ENCODE measurements at places on chromosomes 16 and 17.
A peak's percentile ranks its signal among the peaks of the same experiment; 100 is the strongest.

DNA sequence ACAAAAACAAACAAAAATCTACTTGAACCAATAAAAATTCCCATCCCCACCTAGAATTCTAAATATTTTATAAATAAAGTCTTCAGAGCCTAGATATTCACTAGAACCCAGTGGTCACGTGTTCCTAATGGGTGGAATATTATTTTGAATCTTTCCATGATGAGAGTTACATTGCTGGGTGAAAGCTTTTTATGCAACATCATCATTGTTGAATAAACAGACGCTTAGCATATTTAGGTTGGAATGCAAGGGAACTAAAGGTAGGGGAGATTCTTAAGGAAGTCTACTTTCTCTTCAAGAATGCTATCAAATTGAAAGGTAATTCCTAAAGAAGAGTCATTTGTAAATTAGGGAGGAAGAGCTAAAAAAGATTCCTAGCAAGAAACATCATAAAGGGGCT lies 723.1 kb downstream of the WWOX start:
- no peak for DNase-seq

DNA sequence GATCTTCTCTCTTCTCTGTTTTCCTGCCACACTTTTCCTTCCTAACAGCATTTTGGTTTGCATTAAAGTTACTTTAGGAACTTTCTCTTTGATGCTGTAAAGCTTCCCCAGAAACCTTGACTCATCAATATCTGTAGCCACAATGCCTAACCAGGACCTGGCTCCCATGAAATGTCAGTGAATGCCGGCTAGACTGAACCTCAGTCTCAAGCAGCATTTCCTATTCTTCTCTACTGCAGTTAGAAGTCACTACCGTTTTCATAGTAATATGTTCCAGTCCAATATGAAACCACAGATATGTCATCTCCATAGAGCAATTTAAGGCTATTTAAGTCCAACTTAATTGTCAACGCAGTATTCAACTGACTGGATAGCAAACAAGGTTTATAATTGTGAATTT lies 28.9 kb downstream of the ITFG1 start:
- no peak for DNase-seq

DNA sequence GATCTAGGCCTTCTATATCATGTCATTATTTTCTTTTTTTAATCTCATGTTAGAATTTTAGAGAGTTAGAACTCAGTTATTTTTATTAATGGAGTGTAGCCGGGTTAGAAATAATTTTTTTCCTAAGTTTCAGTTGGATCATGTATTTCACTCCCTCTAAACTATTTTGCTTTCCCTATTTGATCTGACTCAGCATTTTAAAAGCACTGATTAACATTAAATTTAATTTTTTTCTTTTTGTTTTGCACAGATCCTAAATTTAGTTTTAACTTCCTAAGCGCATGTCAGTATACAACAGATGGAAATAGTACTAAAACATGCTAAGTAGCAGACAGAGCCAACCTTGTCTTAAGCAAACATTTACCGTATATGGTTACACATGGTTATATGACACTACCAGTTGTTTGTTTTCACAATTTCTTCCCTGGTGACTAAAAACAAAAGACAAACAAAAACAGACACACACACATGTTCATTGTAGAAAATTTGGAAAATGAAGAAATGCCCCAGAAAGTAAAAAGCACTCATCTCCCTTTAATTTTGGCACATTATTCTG lies 33.6 kb upstream of the RAB11FIP4 start:
- DNase-seq = no peak

DNA sequence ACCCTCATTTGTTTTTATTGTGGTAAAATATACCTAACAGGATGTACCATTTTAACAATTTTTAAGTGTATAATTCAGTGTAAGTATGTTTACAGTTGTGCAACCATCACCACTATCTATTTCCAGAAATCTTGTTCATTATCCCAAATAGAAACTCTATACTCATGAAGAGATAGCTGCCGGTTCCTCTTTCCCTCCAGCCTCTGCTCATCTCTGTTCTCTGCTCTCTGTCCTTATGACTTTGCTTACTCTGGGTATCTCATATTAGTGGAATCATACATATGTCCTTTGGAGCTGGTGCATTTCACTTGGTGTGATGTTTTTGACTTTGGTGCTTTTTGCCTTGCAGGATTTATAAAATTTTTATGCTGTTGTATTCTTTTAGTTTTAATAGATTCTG lies 19.4 kb downstream of the CYLD start:
- DNase-seq = no peak

GRCh38 chr16:4328046-4328781 lies 12.3 kb downstream of the GLIS2 start:
- peak; percentile 58 for DNase-seq

GRCh38 chr16:84053237-84053636 lies 10.6 kb upstream of the SLC38A8 start:
- DNase-seq = no peak

DNA sequence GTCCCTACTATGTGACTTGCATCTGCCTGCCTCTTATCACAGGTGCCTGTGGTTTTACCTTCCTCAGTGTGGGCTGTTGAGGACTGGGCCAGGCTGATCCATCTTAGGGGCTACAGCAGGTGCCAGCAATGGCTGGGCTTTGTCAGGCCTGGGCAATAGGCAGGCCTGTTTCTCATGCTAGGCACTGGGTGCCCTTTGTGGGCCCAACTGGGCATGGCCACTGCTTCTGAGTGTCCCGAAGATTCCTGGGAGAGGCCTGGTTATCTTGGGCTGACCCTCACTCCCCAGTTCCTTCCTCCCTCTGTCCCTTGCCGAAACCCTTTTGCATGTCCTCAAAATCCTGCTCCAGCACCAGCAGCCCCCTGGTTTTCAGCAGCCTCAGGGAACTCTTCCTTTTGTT lies 1024.9 kb downstream of the KCNJ18 start:
- no peak for DNase-seq

DNA sequence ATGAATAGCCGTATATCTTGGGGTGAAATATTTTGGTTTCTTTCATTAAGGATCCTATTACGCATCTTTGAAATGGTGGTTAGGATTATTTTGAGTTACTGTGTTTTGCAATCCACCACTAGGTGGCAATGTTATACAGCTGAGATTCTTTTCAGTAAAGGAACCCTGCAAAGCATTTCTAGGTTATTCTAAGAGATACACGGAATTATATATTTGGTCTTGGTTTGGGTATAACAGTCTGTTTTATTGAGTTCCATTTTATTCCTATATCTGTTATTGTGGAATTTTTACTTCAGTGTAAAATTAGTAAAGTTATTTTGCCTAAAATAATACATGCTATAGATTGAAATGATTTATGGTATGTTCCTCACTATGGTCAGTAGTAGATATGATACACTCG lies 62.9 kb upstream of the CPHXL start:
- DNase-seq = peak; percentile 52

GRCh38 chr16:85002099-85002541 lies 9.2 kb downstream of the ZDHHC7 start:
- DNase-seq = no peak

DNA sequence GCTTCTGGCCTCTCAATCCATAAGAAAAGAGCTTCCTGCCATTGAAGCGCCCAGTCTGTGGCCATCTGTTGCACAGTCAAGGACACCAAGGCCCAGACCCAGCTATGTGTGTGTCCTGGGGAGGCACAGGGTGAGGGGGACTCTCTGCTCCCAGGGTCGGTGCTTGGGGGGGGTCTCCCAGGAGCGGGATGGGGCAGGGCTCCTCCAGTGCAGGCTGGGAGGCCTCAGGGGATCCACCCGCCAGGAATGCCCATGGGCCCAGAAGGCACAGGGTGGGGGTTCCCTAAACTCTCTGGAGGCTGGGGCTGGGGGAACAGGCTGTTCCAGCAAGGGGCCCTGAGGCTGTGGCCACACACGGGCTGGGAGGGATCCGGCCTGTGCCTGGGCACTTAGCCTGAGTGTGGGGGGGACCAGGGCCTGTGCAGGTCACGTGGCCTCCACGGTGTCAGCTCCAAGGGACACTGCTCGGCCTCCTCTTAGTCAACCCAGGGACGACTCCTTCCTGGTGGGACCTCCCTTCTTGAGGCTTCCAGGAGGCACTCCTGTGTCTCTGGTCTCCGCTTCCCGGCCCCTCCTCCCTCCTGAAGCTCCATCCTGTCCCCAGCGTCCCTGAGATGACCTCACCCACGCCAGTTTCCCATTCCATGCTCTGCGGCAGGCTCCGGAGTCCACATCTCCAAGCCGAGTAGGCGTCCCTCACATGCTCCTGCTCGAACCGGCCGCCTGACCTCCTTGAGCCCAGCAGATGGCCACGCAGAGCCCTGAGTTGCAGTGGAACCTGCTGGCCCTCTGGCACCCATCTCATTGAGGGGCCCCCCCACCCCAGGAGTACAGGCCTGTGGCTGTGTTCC lies 23.1 kb upstream of the BAHCC1 start:
- DNase-seq = no peak
